ENCODE measurements at places on chromosomes 16 and 17.
A peak's percentile ranks its signal among the peaks of the same experiment; 100 is the strongest.

GRCh38 chr17:45974916-45975630, 24.0 kb upstream of the STH start:
- no peak for DNase-seq

GRCh38 chr17:69012895-69013805, 47.6 kb downstream of the ABCA9 start:
- DNase-seq, result no peak

- no peak for DNase-seq
Measured at GRCh38 chr17:41682631-41683030, 6.1 kb upstream of the EIF1 start.

GRCh38 chr17:43217614-43218087, 6.0 kb downstream of the TMEM106A start:
- DNase-seq, result no peak

DNA sequence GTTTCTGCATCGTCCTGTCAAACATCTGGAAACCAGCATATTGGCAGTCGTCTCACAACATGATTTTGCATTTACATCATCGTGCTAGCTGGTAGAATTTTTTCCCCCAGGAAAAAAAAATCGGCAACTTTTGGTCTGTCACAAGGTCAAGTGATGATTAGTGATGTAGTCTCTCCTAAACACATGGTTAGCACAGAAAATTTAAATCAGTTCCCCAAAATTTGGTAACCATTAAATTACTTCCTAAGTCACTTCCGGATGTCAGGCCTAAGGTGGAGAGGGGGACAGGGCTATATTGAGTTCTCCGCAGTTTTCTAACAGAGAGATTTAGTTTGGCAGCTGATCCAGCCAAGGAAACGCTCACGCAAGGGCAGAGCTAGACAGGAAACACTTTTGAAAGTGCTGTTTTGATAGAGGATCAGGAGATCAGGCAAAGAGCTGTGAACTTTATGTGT, 271.0 kb upstream of the TBX2 start:
- no peak for DNase-seq

GRCh38 chr16:88743693-88744576, 37.6 kb downstream of the CTU2 start:
- DNase-seq, result peak; percentile 48

GRCh38 chr17:77388384-77389306, 247.9 kb downstream of the SEC14L1 start:
- no peak for DNase-seq

DNA sequence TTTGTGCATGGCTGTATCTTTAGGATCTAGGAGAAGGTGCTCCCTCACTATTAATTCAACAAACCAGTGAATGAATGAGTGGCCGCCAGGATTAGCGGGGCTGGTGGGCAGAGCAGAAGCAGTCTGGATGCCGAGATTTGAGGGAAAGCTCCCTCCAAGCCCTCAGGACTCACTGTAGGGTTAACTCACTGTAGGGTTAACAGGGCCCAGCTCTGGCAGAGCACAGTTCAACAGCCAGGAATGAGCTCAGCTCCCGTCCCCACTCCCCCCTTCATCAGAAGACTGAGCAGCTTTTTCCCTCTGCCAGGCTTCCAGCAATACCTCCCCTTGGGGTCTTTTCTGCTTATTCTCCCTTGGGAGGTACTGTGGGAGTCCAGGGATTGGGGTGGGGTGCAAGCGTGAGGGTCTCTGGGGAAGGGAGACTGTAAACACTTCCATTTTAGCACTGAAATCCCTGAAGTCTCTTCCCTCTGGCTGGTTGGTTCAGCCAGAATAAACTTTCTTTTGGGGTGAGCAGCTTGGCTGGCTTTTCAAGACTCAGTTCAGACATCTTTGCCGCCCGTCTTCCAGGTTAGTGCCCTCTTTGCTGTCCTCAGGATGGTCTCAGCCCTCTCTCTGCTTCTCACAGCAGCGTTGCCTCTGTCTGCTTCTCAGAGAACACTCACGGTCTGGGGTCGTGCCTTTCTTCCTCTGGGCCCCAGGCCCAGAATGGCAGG, 53.7 kb upstream of the WSB1 start:
- DNase-seq, result no peak

DNA sequence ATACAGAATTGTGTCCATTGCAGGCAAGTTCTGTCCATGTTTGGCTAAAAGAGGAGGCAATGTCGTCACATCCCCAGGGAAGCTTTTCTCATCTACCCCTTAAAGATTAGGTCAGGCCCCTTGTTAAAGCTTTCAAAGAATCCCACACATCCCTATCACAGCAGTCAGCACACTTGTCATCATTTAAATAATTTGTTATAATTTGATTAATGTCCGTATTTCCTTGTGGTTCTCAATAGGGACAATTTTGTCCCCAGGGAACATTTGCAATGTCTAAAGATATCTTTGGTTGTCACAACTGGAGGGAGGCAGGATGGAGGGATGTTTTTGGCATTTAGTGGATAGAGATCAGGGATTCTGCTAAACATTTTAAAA, 28.1 kb upstream of the NFAT5 start:
- no peak for DNase-seq

- DNase-seq, result peak; percentile 51
Measured at GRCh38 chr17:80760511-80760911, 215.9 kb downstream of the RPTOR start.

GRCh38 chr17:2718150-2718938, 6.8 kb upstream of the CLUH start:
- DNase-seq, result no peak

DNA sequence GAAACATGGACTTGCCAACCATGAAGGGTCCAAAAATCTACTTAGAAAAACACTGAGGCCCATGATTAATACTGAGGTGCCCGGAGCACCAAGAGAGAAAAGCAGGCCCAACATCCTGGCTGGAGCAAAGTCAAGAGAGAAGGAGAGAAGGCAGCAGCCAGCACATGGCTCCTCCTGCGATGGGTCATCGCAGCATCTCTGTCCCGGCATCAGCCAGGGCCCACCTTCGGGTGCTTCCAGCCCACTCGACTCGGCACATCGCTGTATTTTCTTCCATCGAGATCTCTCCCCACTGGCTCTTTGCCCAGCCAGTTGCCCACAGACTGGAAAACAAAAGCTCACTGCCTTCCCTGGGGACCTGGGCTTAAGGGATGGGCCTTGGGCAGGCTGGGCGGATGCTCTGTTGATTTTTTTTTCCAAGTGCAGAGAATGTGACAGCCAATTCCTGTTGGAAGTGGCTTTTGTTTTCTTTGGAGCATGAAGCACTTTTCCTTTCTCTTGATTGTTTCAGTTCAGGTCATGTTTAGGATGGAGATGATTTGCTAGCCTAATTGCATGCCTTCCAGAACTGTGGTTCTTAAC, 58.1 kb downstream of the CYB5B start:
- DNase-seq, result no peak

- DNase-seq, result no peak
Measured at GRCh38 chr17:15263206-15263579, 1.9 kb downstream of the PMP22 start.

DNA sequence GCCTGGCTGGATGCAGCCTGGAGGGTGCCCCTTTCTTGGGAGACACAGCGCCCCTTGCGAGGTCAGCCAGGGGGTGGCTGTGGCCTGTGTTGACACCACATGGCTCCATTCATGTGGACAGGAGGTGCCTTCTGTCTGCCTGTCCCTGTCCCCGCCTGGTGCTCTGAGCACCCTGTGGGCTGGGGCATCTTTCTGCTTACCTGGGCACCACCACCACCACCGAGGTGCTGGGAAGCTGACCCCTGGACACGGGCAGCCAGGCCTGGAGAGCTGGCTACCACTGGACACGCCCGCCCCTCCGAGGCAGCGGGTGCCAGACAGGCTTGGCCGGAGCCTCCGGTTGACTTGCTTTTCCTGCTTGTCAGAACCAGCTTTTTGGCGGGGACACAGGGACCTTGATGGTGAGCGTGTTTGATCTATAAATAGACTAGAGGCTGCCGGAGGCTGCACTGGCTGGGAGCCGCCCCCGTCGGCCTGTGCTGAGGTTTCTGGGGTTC, 121.3 kb upstream of the GSE1 start:
- peak; percentile 55 for DNase-seq

DNA sequence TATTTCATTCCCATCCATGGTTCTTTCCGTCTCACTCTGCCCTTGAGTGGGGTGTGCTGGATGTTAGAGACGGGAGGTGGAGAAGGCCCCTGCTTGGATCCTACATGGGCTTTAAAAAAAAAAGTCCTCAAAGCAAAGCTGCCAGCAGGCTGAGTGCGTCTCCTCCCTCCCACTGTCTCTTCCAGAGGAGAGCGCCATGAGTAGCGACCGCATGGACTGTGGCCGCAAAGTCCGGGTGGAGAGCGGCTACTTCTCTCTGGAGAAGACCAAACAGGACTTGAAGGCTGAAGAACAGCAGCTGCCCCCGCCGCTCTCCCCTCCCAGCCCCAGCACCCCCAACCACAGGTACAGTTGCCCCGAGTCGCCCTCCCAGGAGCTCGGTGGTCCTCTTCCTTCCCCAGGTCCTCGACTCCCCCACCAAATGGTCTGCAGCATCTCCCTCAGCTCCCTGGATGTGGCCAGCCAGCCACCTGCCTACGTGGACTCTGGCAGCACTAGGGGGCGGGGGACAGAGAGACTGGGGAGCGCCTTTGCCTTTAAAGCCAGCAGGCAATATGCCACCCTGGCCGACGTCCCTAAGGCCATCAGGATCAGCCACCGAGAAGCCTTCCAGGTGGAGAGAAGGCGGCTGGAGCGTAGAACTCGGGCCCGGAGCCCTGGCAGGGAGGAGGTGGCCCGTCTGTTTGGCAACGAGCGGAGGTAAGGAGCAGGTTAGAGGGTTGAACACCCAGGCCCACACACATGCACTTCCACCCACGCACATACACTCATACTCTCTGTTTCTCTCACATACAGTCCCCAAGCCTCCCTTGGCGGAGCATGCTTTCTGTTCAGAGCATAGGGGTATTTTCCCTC, 68.2 kb downstream of the PLD6 start:
- DNase-seq, result no peak

DNA sequence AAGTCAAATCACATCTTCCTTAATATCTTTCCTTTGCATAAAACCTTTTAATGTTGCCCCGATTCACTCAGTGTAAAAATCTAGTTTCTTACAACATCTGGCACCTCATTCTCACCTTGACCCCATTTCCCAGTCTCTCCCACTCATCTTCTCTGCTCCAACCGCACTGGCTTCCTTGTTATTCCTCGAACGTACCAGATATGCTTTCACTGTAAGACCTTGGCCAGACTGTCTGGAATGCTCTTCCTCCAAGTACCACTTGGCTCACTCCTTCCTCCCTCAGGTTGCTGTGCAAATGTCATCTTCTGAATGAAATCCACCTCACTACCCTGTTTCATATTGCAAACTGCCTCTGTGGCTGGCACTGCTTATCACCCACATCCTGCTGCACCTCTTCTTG, 433.6 kb downstream of the HAPSTR1 start:
- DNase-seq, result no peak

GRCh38 chr16:10600782-10601443, 20.5 kb upstream of the EMP2 start:
- no peak for DNase-seq

GRCh38 chr16:25027781-25028180, 12.6 kb upstream of the ARHGAP17 start:
- DNase-seq, result no peak

DNA sequence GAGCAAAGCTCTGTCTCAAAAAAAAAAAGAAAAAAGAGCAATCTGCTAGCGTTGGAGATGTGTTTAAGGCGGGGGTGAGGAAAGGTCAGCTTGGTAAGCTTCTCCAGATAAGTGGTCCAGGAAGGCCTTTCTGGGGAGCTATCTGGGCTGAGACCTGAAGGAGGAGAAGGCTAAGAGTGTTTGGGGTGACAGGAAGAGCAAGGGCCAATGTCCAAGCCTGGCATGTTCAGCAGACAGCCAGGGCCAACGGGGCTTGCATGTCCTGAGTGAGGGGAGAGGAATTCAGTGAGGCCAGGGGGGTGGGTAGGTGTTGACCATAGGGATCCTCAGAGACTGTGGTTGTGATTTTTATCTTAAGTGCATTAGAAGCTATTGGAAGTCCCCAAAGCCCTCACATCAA, 15.4 kb downstream of the STAT5A start:
- DNase-seq, result no peak

- no peak for DNase-seq
Measured at GRCh38 chr17:40552806-40553693, 12.2 kb downstream of the CCR7 start.

GRCh38 chr16:2528161-2529060, 2.8 kb downstream of the CEMP1 start:
- DNase-seq, result no peak

DNA sequence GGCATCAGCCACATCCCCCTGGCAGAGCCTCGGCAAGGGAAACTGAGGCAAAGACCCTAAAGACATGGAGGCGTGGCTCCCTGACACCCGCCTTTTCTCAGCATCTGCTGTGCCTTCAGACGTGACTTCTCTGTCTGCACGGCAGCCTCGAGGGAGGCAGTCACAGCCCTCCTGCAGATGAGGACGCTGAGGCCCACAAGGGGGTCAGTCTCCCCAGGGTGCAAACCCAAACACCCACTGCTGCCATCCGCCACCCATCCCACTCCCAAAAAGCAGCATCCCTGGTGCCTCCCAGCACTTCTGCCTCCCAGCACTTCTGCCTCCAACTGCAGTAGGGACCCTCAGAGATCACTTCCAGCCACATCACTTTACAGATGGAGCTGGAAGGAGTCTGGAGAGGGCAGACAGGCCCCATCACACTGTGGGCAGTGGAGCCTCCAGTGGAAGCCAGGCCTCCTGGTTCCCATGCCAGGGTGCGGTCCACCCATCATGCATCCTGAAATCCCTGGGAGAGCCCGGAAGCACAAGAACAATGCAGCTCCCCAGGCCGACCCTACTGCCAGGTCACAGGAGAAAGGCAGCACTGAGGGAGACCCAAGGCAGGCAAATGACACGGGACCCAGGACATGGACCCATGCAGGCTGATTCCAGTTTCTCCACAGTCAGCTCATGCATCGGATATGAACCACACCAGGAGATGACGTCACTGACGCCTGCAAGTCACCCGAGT, 23.8 kb downstream of the KDM8 start:
- DNase-seq, result no peak

GRCh38 chr17:40556198-40556661, 9.0 kb downstream of the CCR7 start:
- DNase-seq, result no peak

DNA sequence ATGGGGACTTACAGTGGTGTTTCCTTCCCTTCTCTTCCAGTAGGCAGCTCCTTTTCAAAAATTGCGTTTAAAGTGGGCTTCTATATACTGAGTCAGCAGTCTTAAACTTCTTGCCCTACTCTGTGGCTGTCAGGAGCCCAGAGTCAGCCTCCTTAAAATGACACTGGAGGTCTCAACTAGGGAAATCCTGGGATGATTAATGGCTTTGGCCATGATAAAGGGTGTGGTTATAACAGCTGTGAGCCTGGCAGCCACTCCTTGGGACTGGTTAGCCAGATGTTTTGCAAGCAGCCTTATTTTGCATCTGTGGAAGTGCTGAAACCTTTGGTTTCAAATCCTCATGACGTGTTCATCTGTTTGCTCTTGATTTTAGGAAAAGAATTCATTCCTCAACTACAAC, 25.0 kb downstream of the TAC4 start:
- DNase-seq, result no peak

DNA sequence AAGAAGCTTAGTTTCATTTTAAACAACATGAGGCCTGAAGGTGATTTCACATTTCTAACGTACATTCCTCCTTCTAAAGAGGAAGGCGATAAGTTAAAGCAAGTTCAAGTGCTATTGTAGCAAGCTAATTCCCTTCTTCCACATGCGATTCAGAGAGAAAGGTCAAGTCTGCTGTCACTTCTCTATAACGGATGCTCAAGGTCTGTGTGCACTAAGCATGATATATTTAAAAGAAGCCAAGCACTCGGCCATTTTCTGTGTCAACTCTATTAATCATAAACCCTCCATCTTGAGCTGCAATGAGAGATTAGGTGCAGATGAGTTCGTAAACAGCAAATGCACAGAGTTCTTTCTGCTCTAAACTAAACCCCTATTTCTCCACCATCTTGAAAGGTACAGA, 568.8 kb upstream of the ZFHX3 start:
- DNase-seq, result no peak
